Caudate nucleus (tissue), 63 donors: ENCODE measurements at places on chromosomes 13 and 19.

DNA sequence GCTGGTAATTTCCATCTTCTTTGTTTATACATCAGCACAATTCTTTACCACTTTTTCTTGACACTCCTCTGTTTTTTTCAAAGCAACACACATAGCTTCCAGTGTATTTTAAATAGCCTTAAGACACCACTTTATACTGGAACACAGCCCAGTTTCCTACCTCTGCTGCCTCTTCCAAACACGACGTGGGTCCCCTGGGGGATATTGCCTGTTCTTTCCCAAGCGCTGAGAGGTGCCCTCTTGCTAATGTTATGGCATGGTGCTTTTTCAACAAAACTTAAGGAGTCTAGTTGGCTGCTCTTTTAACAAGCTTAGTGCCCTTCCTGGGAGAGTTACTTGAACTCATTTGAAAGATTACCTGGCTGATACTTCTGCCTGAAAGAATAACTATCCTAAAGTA, 112.7 kb downstream of the OLFM4 start:
- DNase-seq, result no peak

- DNase-seq, result peak; percentile 58
These were observed 111.0 kb upstream of the KL start for GRCh38 chr13:32905063-32905863.

GRCh38 chr13:76619631-76620030, 266.6 kb downstream of the KCTD12 start:
- DNase-seq, result no peak

DNA sequence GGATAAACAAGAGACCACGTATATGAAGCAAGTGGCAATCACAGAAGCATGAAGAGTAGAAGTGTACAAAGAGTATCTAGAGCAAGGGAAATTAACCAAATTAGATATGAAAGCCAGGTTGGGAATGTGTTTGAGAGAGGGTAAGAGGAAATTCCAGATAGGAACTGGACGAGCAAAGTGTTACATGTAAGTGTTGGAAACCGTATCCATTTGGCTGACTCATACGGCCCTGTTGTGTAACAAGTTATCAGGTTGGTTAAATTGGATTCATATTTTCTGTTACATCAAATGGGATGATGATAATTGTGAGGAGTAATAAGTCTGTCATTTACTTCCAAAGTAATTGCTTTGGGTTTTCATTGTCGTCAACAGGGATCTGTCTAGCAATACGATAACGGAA, 46.7 kb downstream of the RXFP2 start:
- no peak for DNase-seq

DNA sequence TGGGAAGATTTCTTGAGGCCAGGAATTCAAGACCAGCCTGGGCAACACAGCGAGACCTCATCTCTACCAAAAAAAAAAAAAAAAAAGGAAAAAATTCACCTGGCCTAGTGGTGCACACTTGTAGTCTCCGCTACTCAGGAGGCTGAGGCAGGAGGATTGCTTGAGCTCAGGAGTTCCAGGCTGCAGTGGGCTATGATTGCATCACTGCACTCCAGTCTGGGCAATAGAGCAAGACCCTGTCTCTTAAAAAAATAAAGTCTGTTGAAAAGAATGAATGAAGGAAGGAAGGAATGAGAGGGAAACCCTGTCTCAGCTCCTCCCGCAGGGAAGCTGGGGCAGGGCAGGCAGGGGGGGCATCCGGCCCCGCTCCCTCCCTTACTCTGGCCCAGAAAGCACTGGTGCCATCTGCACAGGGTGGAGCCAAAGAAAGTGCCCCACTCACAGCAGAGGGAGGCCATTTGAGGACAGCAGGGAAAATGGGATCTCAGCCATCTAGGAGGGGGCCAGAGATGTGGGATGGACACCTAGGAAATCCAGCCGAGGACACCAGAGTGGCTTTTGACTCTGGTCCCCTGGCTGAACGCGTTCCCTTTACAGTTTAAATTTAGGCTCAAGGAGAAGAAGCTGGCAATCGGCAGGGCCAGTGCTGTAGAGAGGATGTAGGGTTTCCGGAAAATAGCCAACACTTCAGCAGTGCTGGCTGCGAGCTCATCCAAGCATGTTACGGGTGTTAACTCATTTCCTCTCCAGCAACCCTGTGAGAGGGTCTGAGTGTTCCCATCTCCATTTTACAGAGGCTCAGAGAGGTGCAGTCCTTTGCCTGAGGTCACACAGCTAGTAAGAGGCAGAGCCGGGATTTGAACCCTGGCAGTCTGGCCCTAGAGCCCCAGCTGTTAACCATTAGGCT, 3.6 kb upstream of the HPN start:
- no peak for DNase-seq

- no peak for DNase-seq
These were observed 551.9 kb downstream of the GPC6 start for GRCh38 chr13:93778548-93778947.

DNA sequence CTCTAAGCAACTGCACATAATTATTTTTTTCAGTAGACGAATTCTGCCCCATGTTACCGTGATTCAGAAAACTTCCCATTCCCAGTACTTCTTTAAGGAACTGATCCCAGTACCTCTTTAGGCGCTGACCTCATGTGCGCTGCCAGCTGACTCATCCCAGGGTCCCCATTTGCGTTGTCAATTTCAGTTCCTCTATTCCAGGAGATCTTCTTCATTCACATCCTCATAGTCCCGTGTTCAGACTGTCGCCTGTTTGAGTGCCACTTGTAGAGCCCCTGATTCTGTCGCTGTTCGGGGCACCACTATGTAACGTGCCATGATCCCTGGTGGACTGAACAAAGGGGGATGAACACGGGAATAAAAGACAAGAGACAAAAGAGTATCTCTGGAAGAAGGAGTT, 16.4 kb downstream of the FPR3 start:
- no peak for DNase-seq

- no peak for DNase-seq
These were observed 108.5 kb upstream of the C1QTNF9B start for GRCh38 chr13:24005755-24006281.

DNA sequence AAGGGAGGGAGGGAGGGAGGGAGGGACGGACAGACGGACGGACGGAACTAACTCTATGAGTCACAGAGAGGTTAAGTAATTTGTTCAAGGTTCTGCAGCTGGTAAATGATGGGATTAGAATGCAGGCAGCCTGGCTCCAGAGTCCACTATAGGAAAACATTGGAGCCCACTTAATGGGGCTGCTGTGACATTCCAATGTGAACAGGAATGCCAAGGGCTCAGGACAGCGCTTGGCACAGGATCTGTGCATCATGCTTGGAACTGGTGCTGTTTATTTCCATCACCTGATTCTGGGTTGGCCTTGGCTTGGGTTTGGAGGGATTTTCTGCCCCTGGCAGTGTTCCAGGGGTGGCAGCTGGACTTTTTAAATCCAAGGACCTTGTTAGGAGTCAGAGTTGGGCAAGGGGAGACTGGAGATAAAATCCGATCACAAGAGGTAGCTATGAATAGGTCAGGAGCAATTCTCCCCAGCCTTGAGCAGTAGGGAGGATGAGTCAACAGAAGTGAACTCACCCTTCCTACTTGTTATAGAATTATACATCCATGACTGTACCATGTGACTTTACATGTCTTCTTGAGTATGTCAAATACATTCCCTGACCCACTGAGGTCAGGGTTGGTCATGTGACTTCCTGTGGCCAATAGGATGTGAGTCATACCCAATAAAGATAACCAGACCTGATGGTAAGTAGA, 7.8 kb upstream of the HIF3A start:
- no peak for DNase-seq

GRCh38 chr13:79782541-79783205, 301.7 kb downstream of the NDFIP2 start:
- no peak for DNase-seq

GRCh38 chr13:37138169-37138568, 32.7 kb upstream of the CSNK1A1L start:
- no peak for DNase-seq

DNA sequence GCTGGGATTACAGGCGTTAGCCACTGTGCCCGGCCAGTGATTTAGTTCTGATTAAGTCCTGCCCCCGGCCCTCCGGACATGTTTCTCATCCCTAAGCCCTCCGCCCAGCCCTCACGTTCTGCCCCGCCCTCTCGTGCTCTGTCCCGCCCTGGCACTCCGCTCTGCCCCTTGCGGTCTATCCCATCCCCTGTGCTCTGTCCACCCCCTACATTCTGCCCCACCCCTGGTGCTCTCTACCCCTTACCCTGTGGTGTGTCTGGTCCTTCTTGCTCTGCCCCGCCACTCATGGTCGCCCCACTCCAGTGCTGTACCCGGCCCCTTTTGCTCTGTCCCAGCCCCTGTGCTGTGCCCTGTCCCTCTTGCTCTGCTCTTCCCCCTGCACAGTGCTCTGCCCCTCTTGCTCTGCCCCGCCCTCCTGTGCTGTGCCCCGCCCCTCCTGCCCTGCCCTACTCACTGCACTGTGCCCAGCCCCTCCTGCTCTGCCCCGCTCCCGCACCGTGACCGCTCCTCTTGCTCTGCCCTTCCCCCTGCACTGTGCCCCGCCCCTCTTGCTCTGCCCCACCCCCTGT, 3.0 kb downstream of the GTPBP3 start:
- no peak for DNase-seq
